ENCODE measurements at places on chromosomes 12 and 14. TPM values are rescaled to one million over a fixed set of nuclear protein-coding genes. Genes with fewer than 3 reads are reported as not detected.

- H3K4me3 ChIP-seq: no peak overlapping the region
- H3K4me1 ChIP-seq: 0 out of 2 replicates have a peak, but pooled peaks cover 6% of the 10 kb centered on the region
- peaks cover 2% of the 10 kb centered on the region for H3K27me3 ChIP-seq
- no peak for DNase-seq
- no peaks in the 10 kb centered on the region for H3K36me3 ChIP-seq
These were observed 211.3 kb downstream of the ESR2 start for GRCh38 chr14:64082837-64083236.

- peaks cover 3% of the 10 kb centered on the region for H3K27me3 ChIP-seq
- H3K4me1 ChIP-seq: peaks cover 49% of the 10 kb centered on the region
- peak overlapping the region; percentile 96 for H3K4me3 ChIP-seq
- DNase-seq: no peak
- peaks cover 12% of the 10 kb centered on the region for H3K36me3 ChIP-seq
These were observed 980 bp downstream of the INTS13 start for GRCh38 chr12:26936559-26937442.

GRCh38 chr14:68918612-68919011, 60.5 kb downstream of the ACTN1 start:
- H3K27ac ChIP-seq: peak overlapping the region; percentile 65
- peaks cover 46% of the 10 kb centered on the region for H3K4me1 ChIP-seq
- DNase-seq: no peak
- H3K4me3 ChIP-seq: no peak overlapping the region

DNA sequence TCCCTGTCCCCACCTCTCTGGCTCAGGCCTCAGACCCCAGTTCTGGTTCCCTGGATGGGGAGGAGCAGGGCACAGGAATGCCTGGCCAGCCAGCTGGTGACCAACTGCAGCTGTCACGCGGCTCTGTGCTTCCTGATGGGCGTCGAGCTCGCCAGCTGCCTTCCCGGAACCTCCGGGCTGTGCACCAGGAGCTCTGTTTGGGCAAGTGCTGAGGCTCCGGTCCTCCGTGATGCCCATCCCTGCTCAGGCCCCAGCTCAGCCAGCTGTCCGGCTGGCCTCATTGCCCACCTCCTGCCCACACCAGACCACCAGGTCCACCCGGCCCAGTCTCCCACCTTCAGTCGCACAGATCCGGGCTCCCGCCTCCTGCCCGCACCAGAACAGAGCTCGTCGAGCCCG, 4.8 kb downstream of the IFFO1 start:
- peaks cover 82% of the 10 kb centered on the region for H3K4me1 ChIP-seq
- DNase-seq: no peak
- H3K36me3 ChIP-seq: peaks cover 38% of the 10 kb centered on the region
- H3K27me3 ChIP-seq: peaks cover 3% of the 10 kb centered on the region

DNA sequence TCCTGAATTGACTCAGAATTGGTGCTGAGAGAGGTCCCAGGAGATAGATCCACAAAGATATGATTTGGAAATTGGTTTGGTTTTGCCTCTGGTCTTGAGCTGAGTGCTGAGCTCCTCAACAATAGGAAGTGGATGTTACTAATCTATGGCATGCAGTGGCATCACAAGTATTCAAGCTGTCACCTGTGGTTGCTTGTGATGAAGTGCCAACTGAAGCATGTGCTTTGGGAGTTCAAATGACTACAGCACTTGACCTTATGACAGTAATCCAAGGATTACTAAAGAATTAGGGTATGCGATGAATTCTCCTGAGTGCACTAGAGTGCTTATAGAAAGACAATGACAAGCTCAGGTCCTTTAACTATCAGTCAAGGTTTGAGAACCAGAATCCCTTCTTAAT, 406.2 kb downstream of the NOVA1 start:
- H3K4me3 ChIP-seq: no peak overlapping the region
- DNase-seq: no peak
- no peaks in the 10 kb centered on the region for H3K4me1 ChIP-seq

The KRT80 gene
- 2.6 TPM for total RNA-seq

Measured in HFFc6 (cell line).